ENCODE measurements at places on chromosomes 6 and 20.
A peak's percentile ranks its signal among the peaks of the same experiment; 100 is the strongest.

GRCh38 chr6:22001396-22002027 lies 295.3 kb downstream of the PRL start:
- no peak for DNase-seq

DNA sequence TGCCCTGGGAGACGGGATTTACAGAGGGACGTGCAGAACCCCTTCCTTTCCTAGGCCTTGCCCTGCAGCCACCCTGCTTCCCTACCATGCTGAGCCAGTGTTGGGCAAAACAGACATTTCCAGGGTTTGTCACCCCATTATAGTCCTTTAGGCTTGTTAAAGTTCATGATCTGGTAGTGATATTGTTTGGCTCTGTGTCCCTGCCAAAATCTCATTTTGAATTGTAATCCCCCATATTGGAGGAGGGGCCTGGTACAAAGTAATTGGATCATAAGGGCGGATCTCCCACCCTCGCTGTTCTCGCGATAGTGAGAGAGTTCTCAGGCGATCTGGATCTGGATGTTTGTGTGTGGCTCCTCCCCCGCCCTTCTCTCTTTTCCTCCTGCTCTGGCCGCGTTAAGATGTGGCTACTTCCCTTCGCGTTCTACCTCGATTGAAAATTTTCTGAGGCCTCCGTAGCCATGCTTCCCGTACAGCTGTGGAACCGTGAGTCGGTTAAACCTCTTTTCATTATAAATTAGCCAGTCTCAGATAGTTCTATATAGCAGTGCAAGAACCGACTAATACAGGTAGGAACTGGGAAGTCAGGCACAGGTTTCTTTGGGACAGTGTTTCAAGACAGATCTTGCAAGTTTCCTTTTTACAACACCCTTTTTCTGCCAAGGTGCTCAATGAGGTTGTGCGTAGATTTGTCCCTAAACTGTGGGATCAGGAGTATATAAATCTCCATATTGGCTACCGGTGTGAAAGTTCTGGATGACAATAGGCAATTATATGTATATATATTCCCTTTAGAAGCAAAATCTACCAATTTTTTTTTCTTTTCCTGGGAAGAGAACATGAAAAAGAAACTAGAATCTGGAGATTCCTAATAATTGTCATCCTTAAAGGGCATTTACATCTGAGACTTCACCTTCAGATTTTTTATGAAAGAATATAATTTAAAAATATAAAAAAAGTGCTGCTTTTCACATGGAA lies 152.1 kb downstream of the SAMD5 start:
- DNase-seq, result no peak

DNA sequence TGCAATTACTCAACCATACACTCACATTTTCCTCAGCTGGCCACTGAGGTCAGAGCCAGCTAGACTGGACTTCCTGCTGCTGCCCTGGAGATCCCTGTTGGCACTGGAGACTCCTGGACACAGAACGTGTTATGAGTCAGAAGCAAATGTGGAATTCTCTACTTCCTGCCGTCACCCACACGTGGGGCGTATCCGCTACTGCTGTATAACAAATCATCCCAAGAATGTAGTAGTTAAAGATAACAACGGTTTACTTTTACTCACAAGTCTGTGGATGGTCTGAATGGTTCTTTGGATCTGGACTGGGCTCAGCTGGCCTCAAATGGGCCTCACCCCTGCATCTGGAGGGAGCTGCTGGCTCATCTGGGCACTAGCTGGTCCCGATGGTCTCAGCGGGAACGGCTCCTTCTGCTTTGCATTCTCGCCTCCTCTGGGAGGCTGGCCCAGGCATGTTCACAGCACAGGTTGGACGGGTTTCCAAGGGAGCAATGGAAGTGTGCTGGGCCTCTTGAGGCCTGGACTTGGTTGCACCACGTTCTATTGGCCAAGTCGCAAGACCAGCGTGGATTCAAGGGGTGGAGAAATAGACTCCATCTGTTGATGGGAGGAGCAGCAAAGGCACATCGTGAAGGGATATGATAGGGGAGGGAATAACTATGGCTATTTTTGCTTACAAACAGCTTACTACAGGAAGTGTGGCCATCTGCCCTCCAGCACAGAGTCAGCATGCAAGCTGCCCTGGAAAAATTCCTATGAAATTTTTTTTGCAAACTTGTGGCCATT lies 118.5 kb downstream of the SNX5 start:
- peak; percentile 73 for DNase-seq

- DNase-seq, result no peak
Observed at GRCh38 chr6:106079961-106080762, 6.0 kb upstream of the PRDM1 start.

DNA sequence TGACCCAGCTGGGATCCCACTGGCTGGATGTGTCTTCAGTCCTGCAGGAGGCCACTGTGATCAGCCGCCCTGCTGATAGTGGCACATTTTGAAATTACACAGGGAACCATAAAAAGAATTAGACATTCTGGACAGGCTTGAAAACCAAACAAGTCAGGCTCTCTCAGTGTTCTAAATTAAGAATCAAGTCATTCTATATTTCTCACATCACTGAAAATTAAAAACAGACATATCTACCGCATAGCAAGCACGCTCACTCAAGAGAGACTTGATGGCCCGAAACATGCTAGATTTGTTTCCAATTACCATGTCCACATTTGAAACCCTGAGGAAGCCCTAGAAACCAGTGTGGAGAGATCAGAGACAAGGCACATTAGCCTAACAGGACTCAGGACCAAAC lies 57.7 kb downstream of the NFATC2 start:
- no peak for DNase-seq

GRCh38 chr20:745683-746301 lies 22.5 kb downstream of the SLC52A3 start:
- no peak for DNase-seq

DNA sequence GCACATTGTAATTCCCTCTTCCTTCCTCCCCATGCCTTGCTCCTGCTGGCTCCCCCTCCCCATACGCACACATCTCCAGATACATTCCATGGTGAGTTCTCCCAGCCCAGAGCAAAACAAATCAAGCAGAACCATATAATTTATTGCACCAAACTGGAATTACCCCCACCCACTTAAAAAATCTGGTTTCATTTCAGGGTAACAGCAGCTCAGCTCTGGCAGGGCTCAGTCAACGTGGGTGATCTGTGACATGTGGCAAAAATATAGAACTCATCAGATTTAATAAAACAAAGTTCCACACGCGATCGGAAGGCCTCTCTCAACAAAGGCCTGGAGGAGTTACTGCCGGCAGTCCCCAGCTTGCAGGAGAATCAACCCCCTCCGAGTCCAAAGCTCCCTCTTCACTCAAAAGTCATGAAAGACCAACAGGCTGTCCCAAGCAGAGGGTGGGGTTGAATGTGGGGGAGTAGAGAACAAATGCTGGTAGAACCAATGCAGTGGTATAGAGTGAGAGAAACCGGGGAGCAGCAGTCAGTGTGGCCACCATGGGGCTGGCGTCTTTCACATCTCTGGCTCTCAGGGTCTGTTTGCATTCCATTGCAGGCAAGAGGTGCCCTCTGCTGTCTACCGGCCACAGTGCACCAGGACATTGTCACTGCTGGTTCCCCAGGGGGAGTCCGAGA lies 323.3 kb upstream of the NT5E start:
- DNase-seq, result no peak

DNA sequence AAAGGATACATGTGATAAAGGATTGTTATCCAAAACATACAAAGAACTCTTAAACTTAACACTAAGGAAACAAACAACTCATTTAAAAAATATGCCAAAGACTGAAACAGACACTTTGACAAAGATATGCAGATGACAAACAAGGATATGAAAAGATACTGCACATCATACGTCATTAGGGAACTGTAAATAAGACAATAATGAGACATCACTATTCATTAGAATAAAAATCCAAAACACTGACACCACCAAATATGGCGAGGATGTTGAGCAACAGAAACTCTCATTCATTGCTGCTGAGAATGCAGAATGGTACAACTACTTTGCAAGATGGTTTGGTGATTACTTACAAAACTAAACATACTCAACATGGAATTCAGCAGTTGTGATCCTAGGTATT lies 156.5 kb upstream of the FOXA2 start:
- no peak for DNase-seq

- no peak for DNase-seq
Observed at GRCh38 chr6:101114703-101115102, 233.6 kb upstream of the ASCC3 start.

GRCh38 chr20:32535953-32536823 lies 48.9 kb downstream of the NOL4L start:
- peak; percentile 57 for DNase-seq

GRCh38 chr6:133202610-133203343 lies 38.4 kb upstream of the EYA4 start:
- DNase-seq, result no peak

DNA sequence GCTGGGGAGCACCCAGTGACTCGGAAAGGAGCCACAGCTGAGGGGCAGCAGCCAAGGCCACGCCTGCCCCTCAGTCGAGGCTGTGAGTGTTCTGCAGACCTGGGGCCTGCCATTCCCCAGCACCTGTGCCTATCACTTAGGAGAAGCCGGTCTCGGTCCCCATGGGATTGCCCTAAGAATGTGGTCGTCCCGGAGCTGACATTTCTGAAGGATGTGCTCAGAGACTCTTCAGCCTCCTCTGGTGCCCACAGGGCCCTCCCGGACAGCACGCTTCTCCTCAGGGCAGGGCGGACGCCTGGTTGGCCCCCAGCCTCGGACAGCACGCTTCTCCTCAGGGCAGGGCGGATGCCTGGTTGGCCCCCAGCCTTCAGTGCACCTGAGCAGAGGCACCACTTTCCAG lies 223.9 kb downstream of the ERMARD start:
- no peak for DNase-seq

DNA sequence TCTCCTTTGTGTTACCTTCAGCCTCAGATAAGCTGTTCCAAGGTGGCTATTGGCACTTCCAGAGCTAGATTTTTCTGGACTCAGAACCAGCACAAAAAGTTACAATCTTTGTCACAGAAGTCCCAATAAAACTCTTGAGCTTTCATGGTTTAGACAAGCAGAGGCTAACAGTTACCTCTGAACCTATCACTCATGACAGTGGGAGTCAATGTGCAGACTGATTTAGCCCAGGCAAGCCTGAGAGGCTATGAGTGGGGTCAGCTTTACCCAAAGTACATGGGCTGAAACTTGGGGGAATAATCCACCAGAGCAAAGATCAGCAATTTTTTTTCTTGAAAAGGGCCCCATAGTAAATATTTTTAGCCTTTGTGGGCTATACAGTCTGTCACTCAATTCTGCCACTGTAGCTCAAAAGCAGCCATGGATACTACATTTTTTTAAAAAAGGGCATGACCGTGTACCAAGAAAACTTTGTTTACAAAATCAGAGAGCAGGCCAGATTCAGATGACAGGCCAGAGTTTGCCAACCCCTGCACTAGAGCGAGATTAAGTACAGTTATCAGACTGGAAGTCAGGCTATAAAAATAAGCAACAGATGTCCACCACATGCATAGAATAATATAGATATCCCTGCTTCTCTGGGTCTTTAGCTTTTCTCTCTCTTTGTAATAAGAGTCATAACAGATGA lies 20.0 kb downstream of the CCN2 start:
- DNase-seq, result no peak

GRCh38 chr6:105747823-105748405 lies 338.2 kb upstream of the PRDM1 start:
- DNase-seq, result peak; percentile 29

DNA sequence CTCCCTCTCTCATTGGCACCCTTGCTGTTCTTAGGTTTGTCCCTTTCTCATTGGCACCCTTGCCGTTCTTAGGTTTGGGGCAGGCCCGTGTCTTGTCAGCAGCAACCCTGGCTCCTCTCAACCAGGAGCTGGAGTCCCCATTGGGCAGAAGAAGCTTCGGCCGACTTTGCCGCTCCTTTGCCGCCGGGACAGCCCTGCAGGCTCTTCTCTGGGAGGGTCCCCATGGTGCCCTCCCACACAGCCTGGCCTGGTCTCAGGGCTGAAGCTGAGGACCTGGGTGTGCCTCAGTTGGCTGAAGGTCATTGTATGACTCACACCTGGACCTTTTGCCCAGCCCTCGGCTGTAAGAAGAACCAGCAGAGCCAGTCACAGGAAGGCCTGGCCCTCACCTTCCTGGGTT lies 59.6 kb downstream of the PPP1R14C start:
- DNase-seq, result no peak

- no peak for DNase-seq
Observed at GRCh38 chr20:33259371-33259770, 23.6 kb downstream of the BPIFA1 start.

DNA sequence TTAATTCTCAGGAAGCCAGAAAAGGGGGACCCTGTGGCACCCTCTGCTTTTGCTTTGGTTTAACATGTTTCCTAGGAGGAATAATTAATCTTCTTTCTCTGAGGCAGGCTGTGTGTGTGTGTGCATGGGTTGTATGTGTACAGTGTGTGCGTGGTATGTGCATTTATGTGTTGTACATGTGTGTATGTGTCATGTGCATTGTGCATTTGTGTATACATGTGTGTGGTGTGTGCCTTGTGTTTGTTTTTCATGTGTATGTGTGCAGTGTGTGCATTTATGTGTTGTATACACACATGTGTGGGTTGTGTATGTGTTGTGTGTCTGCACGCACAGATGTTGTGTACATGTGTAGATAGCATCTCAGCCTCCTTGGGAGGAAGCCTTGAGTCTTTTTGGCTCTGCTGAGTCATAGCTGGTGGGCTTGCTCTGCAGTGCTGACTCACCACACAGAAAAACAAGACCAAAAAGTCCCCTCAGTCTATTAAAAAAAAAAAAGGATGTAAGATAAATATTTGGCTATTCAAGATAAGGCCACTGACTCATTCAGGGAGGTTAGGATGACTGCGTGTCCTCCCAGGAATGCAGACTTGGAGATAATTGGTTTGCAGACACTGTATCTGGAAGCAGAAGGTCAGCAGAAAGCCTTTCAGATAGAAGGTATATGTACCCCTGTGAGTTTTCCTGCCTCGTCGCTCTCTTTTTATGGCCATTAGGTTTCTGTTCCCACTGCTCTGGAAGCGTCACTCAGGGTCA lies 58.6 kb downstream of the SYNJ2 start:
- peak; percentile 79 for DNase-seq

DNA sequence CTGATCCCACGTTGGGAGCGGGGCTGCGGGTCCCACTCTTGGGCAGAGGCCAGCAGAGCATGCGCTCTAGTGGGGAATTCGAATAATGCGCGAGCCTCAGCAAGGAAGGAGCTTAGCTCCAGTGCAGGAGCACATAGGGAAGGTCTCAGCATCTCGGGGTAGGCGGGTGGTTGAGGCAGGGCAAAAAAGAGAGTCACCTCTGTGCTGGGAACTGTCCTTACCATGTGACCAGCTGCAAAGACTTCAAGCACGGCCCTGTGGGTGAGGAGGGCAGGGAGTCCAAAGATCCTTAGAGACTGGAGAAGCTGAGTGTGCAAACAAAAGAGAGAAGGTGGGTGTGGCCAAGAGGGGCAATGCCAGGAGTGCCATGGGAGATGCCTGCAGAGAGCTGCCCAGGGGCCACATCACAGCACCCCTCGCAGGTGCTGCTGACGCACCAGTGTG lies 79.2 kb upstream of the CD93 start:
- DNase-seq, result no peak

DNA sequence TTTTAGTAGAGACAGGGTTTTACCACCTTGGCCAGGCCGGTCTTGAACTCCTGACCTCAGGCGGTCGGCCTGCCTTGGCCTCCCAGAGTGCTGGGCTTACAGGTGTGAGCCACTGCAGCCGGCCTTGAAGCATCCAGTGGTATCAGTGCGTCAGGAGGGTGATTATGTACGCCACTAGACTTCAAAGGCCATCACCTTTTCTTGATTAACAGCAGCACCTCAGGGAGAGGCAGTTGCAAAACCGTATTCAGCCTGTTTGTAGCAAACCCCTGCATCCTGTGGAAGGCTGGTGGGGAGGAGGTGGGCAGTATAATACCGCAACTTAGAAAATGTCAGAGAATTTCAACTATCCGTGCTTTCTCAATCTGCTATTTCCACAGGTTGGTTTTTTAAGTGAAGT lies 27.3 kb upstream of the SHLD1 start:
- no peak for DNase-seq

All from suppressor macrophage (primary cell).